NCI-H1092 (cell line): ENCODE measurements at places on chromosomes 16 and 17.

DNA sequence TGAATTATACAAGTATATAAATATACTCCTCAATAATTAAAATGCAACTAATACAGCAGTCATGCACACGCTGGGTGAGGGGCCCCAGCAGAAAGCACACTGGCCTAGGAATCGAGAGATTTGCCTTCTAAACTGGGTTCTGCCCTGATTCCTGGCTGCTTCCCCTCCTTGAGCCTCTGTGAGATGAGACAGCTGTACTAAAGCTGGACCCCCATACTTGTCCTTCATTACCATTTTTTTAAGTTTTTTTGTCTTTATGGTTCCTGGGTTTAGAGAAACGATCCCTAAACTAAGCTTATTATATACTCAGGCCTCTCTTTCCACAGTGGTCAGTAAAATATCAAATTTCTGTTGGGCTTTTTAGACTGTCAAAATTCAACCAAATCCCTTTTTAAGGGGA lies 195.1 kb upstream of the DYNLRB2 start:
- DNase-seq = no peak

GRCh38 chr16:81740169-81740568 lies 38.9 kb upstream of the PLCG2 start:
- no peak for DNase-seq

GRCh38 chr17:8417806-8418205 lies 17.9 kb upstream of the NDEL1 start:
- no peak for DNase-seq

- no peak for DNase-seq
Observed at GRCh38 chr17:8266648-8267479, 17.8 kb downstream of the PFAS start.

- DNase-seq = peak; percentile 18
Observed at GRCh38 chr16:11446566-11447119, 101.4 kb downstream of the RMI2 start.

- DNase-seq = no peak
Observed at GRCh38 chr16:11232852-11233726, 22.9 kb downstream of the SOCS1 start.

GRCh38 chr17:40319651-40320540 lies 10.9 kb downstream of the RARA start:
- DNase-seq = no peak

DNA sequence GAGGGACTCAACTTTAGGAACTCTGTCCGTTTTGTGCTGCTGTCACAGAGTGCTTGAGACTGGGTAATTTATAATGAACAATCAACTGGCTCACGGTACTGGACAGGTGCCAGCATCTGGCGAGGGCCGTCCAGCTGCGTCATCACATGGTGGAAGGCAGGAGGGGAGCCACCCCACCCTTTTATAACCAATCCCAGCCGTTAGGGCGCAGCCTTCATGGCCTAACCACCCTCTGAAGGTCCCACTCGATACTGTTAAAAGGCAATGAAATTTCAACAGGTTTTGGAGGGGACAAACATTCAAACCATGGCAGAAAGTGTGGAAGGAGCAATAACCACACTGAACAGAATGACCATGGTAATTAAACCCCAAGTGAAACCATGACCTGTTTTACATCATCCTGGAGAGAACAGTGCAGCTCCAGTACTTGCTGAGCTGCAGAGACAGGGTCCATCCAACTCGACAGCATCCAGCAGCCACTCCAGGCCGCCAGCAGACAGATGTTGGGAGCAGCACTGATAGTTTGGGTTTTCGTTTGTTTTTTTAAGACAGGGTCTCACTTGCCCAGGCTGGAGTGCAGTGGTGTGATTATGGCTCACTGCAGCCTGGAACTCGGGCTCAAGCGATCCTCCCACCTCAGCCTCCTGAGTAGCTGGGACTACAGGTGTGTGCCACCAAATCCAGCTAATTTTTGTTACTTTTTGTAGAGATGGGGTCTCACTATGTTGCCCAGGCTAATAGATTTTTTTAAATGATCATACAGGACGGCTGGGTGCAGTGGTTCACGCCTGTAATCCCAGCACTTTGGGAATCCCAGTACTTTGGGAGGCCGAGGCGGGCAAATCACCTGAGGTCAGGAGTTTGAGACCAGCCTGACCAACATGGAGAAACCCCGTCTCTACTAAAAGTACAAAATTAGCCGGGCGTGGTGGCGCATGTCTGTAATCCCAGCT lies 11.0 kb downstream of the CHMP6 start:
- DNase-seq = peak; percentile 51

- no peak for DNase-seq
Observed at GRCh38 chr17:10879190-10879836, 41.4 kb upstream of the PIRT start.

DNA sequence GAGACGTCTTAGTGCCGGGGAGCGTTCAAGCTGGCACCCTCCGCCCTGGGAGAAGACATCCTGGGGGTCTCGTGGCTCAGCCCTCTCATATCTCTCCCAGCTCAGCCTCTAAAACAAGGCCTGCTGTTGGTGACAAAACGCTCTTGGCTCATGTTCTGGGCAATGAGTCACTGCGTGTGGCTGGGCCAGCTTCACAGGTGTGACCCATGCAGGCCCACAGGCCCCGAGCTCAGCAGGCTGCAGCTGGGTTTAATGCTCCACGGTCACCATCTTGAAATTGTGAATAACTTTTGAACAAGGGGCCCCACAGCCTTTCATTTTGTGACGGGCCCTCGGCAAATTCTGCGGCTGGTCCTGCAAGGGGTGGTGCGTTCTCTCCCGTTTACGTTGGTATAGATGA lies 22.4 kb downstream of the GAA start:
- DNase-seq = no peak

DNA sequence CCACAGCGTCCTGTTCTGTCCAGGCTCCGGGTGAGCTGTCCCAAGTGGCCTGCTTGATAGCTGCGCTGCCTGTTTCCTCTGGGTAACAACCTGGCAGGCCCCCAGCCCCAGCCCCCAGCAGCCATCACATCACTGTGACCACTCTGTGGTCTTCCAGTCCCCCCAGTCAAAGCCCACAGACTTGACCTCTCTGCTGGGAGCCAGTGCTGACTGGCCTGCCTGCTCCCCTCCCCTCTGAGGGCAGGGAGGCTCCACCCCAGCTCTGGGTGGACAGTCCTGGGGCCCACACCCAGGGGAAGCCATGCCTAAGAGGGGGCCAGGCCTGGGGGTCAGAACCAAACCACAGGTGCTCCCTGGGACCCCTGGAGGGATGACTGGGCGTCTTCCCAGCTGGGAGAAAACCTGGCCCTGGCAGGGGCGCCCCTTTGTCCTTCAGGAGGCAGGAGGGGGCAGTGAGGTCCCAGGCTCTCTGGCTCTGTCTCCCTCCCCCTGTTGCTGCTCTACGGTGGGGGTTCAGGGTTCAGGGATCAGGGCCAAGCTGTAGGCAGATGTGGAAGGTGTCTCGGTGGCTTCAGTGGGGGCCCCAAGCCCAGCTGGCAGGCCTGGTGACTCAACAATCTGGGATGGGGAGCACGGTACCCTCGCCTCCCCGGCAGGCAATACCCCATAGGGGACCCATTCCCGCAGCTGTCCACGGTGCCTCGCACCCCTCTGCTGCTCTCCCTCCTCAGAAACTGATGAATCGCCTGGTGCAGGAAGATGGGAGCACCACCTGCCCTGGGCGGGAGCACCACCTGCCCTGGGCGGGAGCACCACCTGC lies 1.8 kb upstream of the SLC16A3 start:
- no peak for DNase-seq

GRCh38 chr17:43556292-43556691 lies 10.2 kb upstream of the ETV4 start:
- DNase-seq = no peak

DNA sequence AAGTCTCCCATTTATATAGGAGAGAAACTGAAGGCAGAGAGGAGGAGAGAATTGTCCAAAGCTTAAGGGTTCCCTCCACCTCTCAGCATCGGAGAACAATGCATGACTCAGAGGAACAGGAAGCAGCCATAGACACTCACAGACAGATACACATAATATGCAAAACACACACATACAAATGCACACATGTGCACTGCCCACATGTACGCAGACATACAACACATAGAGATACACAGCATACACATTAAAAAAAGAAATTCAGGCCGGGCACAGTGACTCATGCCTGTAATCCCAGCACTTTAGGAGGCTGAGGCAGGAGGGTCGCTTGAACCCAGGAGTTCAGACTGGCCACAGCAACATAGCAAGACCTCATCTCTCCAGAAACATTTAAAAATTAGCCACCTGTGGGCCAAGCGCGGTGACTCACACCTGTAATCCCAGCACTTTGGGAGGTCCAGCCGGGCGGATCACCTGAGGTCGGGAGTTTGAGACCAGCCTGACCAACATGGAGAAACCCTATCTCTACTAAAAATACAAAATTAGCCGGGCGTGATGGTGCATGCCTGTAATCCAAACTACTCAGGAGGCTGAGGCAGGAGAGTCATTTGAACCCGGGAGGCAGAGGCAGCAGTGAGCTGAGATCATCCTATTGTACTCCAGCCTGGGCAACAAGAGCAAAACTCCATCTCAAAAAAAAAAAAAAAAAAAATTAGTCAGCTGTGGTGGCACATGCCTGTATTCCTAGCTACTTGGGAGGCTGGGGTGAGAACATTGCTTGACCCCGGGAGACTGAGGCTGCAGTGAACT lies 11.3 kb downstream of the ERAL1 start:
- no peak for DNase-seq

GRCh38 chr16:59236804-59237458 lies 502.8 kb upstream of the GOT2 start:
- no peak for DNase-seq

- DNase-seq = no peak
Observed at GRCh38 chr17:9080983-9081382, 59.7 kb downstream of the NTN1 start.

DNA sequence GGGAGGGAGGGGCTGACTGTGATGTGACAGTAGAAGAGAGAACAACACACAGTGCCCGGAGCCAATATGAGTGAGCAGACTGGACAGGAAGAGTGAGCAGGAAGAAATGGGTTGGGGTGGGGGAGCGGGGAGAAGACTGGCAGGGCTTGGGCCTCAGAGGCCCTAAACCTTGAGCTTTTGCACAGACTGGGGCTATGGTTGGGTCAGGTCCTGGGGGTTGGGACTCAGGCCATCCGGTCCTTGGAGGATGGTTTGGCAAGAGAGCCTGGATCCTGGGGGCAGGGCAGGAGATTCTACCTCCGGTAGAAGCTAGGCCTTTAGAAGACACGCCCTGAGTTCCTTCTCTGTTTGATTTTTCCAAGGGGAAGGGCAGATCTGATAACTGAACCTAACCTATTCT lies 1.1 kb downstream of the CAMTA2 start:
- no peak for DNase-seq

- DNase-seq = no peak
Observed at GRCh38 chr17:51046046-51046445, 74.6 kb downstream of the SPAG9 start.

GRCh38 chr17:45424769-45425124 lies 7.9 kb downstream of the ARHGAP27 start:
- DNase-seq = no peak

DNA sequence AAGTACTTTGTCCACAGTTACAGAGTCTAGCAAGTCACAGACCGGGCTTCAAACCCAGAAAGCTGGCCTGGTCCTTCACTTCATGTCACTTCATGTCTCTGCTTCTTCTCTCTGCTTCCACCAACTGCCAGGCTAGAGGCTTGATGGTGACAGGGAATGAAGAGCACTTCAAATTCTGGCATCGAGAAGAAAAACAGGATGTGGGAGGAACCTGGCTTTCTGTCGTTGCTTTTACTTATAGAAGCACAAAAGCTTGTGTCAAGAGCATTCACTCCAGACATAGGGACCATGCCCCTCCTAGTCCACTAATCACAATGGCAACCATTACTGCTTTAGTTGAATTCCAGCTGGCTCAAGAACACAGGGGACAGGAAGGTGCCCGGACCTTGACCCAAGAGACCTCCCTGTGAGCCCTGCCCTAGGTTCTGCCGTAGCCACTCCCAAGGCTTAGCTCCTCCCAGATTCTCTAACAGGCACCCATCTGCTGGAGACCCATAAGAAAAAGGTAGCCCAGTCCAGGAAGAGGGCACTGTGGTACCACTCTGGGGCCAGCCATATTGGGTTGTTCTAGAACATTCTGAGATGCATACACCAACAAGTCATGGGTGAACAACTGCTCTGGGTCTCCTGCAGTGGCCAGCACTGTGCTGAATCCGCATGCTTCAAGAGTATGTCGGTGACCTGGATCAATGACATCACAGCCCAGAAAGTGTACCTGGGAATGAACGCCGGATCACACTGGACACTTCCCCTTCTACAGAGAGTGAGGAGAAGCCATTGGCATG lies 181.8 kb downstream of the C16orf95 start:
- DNase-seq = peak; percentile 45

- DNase-seq = no peak
Observed at GRCh38 chr16:47308601-47309000, 152.3 kb downstream of the ITFG1 start.
